ENCODE measurements at places on chromosomes 11 and 22.

- peak; percentile 80 for DNase-seq
Observed at GRCh38 chr22:41523464-41524221, 20.6 kb downstream of the POLR3H start.

- DNase-seq: peak; percentile 15
Observed at GRCh38 chr11:119491753-119492510, 69.0 kb upstream of the THY1 start.

- peak; percentile 62 for DNase-seq
Observed at GRCh38 chr22:50269970-50270665, at the start of gene MAPK11. MAPK11 (minus strand) TSS chr22:50270380; CDS start chr22:50270292, 88 bp downstream.

DNA sequence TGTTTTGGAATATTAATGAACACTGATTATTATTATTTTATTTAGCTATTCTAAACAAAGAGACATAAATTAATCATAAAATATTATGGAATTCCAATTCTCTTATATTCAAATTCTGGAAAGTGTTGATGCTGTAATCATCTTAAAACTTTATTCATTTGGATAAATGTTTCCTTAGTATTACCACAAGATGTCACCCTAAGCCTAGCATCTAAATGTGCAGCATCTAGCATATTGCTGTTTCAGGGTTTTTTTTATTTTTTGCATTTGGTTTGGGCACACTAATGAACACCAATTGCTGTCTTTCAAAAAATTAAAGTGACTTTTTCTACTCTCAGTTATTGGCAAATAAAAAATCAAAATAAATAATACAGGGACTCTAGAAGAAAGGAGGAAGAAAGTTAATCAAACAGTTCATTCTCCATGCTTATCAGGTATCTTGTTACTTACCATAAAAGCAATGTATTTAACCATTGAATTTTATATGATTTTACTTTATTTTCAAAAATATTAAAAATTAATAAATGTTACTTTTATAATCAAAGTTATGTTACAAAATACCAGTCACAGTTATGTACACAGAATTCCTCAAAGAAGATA is 31.8 kb downstream of the DLG2 start:
- peak; percentile 65 for DNase-seq

DNA sequence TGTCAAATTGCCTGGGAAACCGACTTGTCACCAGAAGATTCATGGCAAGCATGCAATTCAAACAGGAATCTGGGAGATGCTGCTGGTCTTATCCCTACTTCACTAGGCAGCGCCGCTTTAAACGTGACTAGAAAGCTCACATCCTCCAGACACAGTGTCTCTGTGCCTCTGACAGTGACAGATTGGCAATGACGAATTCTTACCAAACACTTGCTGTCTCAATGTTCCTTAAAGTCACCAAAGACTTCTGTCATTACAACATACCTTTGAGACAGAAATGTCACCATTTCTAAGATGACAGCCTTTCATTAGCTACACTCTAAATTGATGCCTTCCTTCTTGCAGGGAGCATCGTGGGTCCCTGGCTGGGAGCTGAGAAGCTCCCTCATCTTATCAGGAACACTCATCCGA is 197.8 kb downstream of the CWF19L2 start:
- no peak for DNase-seq

DNA sequence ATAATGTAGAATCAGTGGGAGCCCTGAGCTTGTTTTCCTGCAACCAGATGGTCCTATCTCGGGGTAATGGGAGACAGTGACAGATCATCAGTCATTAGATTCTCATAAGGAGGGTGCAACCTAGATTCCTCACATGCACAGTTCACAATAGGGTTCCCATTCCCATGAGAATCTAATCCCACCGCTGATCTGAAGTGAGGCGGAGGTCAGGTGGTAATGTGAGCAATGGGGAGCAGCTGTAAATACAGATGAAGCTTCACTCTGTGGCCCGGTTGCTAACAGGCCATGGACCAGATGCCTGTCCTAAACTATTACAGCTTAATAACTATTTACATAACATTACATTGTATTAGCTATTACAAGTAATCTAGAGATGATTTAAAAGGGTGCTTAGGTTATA is 17.0 kb downstream of the DIXDC1 start:
- DNase-seq: no peak

DNA sequence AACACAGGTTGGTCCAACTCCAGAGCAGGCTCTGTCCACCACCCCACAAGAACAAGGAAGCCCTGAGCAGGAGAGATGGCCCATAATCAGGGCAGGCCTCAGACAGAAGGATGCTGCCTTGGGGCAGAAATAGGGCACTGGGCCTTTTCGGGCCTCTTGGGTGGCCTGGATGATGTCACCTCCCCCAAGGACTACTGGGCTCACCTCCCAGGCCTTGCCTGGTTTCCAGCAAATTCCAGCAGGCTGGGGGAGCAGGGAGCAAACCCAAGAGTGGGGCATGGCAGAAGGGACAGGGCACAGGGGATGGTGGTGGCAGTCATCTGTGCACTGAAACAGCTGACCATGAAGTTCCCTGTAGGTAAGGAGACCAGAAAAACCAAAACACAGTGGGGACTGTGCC is 5.3 kb upstream of the NAA40 start:
- peak; percentile 36 for DNase-seq

DNA sequence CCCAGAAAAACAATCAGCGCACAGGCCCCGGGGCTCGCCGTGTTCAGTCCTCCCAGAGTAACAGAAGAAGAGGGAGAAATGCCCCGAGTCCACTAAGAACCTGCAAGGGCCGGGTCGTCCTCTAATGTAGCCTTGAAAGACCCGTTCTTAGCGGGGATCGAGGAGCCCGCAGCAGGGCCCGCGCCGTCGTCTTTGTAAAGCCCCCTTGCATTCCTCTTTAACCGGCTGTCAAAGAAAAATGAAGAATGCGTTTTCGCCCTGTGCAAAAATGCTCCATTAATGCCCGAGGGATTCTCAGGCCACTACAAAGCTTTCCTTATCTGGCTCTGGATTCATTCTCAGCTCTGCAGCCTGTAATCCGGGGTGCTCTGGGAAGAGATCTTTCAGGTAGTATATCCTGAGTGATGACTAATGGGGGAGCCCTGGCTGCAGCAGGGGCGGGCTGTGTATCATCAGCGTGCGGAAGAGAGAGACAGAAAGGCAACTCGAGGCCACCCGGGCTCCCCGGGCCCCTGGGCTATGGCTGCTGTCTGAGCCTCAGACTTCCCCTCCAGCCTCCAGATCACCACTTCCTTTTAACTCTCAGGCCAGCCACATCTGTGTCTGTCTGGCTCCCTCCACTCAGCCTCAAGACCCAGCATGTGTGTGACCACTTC is 78.2 kb downstream of the FBLN1 start:
- DNase-seq: no peak

Data from EH (cell line).